Right hindlimb (tissue), 1 donor: ENCODE measurements at places on chromosomes 2 and 18.

GRCh38 chr2:230347659-230348305 lies 20.8 kb downstream of the SP140L start:
- DNase-seq, result no peak

GRCh38 chr2:9753665-9754531 lies 89.4 kb upstream of the TAF1B start:
- DNase-seq, result no peak

- DNase-seq, result no peak
These were observed 499.0 kb downstream of the TMX3 start for GRCh38 chr18:68215931-68216330.

- peak; percentile 67 for DNase-seq
These were observed 366.9 kb downstream of the OSR1 start for GRCh38 chr2:18991177-18992168.

GRCh38 chr2:112151701-112152440 lies 13.7 kb downstream of the FBLN7 start:
- no peak for DNase-seq

GRCh38 chr18:49851624-49852023 lies 38.3 kb upstream of the ACAA2 start:
- no peak for DNase-seq

GRCh38 chr18:48750485-48751175 lies 200.1 kb downstream of the SMAD7 start:
- peak; percentile 81 for DNase-seq

- DNase-seq, result no peak
These were observed 104.8 kb upstream of the TGFA start for GRCh38 chr2:70658476-70658875.

DNA sequence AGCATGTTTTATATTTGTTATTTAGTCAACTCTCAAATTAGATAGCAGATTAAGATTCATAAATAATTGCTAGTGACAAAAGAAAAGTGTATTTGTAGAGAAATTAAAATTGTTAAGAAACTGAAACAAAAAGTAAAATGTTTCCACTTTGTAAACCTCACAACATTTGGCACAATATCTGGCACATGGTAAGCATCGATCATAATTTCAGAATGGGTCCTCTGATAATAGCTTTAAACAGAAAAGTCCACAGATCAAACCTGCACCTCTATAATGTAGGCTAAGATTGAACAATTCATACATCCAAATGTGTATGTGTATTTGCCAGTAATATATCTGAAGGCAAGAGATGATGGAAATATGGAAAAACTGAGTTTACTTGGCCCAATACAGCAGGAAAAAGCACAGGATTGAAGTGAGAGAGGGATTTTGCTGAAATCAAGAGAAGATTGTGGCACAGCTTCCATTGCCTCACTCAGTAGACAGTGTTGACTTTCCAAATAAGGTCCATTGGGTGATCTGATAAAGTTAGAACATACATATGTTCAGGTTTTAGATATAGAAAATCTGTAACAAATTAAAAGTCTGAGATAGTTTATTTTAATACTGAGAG lies 39.4 kb downstream of the COBLL1 start:
- no peak for DNase-seq

GRCh38 chr2:196533772-196534397 lies 105.6 kb upstream of the CCDC150 start:
- no peak for DNase-seq

DNA sequence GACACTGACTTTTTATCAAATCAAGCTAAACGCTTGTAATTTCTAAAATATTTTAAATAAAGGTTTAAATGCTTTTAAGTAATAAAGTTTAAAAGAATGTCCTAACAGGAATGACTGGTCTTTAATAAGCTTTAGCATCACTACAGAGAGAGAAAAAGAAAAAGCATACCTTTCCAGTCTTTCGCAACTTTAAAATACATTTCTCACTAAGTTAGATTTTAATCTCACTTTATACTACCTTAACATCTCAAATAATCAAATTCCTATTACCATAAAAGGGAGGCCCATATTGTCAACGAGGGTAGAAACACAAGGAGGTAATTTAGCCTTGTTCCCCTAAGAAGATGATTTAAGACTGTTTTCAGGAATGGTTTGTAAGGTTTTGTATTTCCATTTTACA lies 80.7 kb downstream of the STRN start:
- no peak for DNase-seq

DNA sequence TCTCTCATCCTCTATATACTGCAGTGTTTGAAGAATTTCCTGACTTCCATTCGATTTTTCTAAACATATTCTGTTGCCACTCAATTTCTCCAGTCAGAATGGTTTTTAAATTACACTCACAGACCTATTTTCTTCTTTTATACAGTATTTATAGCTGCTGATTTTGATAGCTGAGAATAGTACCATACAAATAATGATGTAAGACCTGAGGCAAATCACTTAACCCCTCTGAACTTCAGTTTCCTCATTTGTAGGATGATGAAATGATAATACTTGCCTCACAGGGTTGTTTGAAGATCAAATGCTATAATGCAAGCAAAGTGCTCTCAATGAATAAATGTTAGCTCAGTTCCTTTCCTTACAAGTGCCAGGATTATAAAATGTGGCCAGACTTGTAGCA lies 241.8 kb downstream of the CPS1 start:
- DNase-seq, result no peak

DNA sequence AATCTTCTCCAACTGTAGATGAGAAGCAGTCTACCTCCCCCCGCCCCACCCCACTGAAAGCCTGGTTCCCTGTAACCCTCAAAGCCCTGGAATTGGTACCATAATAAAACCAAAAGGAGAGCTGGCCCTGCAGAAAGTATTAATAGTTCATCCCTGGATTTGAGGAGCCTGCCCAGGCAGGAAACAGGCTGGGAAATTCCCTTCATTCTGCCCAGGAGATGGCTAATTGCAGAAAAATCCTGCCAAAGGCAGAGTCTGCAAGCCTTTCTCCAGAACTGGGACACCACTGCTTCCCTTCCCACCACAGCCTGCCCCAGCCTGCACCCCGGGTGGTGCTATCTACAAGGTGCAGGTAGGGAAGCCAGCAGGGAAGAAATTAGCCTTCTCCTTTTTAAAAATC lies 16.3 kb downstream of the GKN2 start:
- no peak for DNase-seq

DNA sequence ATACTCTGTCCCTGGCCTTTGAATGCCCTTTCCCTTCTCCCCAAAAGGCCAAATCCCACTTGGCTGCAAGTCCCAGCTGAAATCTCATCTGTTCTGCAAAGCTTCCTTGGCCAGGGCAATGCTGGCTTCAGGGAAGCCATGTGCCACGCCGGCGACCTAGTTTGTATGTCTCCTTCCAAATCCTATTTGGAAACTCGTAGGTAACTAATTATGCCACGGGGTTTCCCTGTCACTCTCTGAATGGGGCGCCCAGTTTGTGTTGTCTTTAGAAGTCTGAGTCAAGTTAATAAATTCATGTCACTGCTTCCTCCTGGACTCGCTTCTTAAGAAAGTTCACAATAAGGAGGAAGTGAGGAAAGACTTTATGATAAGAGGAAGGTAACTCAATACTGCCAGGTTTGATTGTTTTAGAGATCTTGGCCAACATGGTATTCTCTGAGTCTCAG lies 19.1 kb downstream of the FHL2 start:
- no peak for DNase-seq

DNA sequence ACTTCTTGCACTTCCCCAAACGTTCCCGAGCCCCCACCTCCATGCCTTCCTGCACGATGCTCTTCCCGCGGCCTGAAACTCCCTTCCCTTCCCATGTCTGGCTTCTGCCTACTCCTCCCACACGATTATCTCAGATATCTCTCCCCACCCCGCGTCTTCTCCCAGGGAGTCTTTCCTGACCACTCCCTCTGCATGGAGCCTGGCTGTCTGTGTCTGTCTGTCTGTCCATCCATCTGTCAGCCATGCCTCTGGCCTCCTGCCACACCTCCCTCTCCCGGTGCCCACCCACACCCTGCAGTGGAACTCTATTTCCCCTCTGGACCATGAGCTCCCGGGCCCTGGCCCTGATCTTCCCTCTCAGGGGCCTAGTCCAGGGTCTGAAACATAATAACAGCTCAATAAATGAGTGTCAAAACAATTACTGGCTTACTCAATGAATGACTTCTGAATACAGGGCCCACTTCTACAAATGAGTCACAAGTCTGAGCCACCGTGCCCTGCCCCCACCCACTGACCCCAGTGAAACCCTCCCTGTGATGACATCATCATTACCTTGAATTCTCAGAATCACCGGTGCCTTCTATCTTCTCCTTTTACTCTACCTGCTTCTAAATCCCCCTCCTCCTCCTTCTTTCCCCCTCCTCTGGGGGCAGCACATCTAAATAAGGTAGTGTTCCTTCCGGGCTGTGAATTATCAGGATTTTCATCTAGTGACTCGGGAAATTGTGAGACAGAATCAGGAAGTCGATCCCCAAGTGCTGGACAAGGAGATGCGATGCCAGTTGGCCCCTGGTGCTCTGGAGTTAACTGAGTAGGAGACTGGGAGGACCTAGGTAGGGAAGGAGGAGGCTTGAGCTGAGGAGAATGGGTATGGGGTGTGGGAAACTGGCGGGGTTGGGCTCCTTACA lies 46.1 kb upstream of the PLB1 start:
- no peak for DNase-seq

DNA sequence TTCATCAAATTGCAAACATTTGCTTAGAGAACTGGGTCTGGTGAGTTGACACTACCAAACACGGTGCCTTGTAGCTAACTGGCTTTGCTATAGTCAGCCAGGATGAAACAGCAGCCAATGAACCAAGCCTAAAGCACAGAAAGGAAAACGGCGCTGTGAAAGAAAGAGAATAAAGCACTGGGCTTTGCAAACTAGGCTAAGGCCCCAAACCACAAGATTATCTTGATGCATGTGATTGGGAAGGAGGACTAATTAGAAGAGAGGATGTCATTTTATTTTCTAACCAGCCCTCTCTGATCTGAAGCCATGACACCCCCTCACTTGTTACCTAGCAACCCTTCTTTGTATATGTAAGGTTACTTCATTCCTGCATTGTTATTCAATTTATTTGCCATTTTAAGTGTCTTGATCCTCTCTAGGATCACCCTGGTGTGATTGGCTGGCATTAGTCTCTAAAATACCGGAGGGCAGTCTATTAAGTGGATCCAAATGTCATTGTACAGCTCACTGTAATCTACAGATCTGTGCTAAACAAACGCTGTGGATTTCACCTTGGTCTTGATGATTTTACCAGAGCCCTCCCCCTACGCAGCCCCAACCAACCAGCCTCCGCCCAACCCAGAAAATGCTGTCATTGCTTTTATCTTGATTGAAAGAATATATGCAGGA lies 395.4 kb upstream of the ACVR2A start:
- DNase-seq, result no peak

DNA sequence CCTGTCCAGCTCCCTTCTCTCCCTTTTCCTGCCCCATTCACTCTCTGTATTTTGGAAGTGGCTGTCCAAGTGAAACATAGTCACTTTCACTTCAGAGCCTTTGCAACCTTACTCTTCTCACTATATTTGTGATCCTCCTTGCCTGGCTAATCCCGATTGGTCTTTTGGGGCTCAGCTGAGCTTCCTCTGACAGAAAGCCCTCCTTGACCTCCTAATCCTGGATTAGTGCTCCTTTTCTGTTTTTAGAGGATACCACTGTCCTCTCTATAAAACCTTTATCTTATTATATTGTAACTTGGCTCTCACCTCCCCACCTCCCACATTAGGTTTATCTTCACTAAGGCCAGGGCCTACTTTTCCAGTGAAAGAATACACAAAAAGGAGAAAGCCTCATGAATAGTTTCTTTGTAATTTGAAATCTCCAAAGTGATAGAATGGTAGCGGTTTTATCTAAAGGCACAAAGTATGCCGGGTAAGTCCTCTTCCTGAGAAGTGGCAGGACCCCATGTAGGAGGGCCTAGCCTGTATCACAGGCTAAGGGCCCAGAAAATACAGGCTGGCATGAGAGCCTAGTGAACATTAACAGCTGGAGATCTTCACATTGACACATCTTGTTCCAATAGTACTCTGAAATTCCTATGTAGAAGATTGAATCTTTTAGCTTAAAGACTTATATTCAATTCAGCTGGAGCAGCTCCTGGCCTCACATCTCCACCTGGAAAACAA lies 83.1 kb upstream of the GAREM1 start:
- DNase-seq, result no peak

- no peak for DNase-seq
These were observed 121.8 kb downstream of the CERS6 start for GRCh38 chr2:168577885-168578284.

- DNase-seq, result no peak
These were observed 189.9 kb upstream of the SH3BP4 start for GRCh38 chr2:234761910-234762309.

- DNase-seq, result no peak
These were observed 206.5 kb upstream of the FANCL start for GRCh38 chr2:58447586-58447985.

- no peak for DNase-seq
These were observed 33.7 kb upstream of the APCDD1 start for GRCh38 chr18:10420561-10421352.

- DNase-seq, result no peak
These were observed 99.6 kb downstream of the BABAM2 start for GRCh38 chr2:27990030-27990590.

DNA sequence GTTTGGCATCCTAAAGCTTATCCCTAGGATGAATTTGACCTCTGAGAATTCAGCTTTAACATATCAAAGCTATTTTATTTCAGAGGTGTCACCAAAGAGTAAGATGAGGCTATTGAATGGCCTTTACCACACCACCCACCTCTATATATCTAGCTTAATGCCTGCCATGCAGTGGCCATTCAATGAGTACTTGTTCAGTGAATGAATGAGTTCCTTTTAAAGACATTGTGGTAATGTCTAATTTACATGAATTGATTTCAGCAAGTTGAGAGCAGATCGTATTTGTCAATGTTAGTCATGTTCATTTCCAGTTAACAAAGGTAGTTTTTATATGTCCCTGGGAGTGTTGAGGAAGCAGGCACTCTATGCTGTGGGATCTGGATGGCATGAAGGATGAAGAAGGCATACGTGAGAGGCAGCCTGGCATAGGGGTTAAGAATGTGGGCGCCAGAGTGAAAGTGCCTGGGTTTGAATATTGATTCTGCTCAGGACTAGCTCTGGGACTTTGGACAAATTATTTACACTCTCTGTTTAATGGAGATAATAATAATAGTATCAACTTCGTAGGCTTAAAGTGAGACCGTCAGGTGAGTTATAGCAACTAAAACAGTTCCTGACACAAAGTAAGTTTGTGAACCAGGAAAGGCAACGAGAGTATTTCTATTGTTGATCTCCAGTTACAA lies 434.1 kb upstream of the CHST9 start:
- no peak for DNase-seq

- DNase-seq, result no peak
These were observed 32.3 kb downstream of the EML6 start for GRCh38 chr2:54755641-54756326.

GRCh38 chr2:84326831-84327432 lies 132.1 kb downstream of the SUCLG1 start:
- no peak for DNase-seq

- no peak for DNase-seq
These were observed 15.4 kb upstream of the FOSL2 start for GRCh38 chr2:28377195-28377816.

GRCh38 chr2:143545059-143545948 lies 416.1 kb downstream of the ARHGAP15 start:
- no peak for DNase-seq
